ENCODE measurements at places on chromosomes 11 and 22. TPM values are rescaled to one million over a fixed set of nuclear protein-coding genes. Genes with fewer than 3 reads are reported as not detected.

GRCh38 chr11:69575296-69576068 lies 65.5 kb upstream of the CCND1 start:
- DNase-seq: no peak

- DNase-seq: no peak
Measured at GRCh38 chr11:128804481-128804880, 62.6 kb downstream of the KCNJ1 start.

Gene GLB1L2
- 8.1 TPM for polyA plus RNA-seq

Gene OR51E2
- 0.63 TPM for polyA plus RNA-seq

DNA sequence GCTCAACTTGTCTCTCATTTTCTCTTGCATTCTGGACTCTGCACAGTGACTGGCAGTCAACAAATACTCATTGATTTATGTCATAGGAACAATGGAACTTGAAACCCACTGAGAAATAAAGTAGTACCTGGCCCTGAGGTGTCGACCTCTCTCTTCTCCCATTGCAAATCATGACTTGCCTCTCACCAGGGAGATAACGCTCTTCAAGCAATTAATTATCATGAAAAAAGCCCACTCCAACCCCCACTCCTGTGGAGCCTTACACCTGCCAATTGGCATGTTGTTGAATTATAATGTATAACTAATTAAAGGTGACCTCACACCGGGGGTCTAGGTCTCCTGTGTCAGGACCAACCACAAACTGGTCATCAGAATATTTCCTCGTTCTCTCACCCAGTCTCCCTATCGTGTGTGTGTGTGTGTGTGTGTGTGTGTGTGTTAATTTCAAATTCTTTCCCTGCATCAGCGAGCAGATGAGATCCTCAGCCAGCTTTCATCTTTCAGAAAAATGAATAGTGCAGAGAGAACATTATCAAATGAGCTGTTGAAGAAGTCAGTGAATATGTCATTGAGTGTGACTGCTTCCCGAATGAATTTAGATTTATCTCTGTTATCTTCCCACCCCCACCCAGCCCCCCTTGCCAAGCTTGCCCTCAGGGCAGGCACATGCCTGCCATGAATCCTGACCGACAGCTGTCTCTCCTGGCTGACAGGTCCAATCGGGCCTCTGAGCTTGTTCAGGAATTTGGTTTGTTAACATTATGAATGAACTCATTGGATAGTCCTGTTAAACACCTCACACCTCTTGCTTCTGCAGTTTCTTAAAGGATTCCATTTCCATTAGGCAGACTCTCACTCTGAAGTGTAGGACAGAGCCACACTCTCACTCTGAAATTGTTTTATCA lies 357.4 kb downstream of the INSC start:
- no peak for DNase-seq

Measured in urinary bladder (tissue), 4 donors.